Activated effector memory CD4-positive, alpha-beta T cell treated with Interleukin-2 at 50 U/mL for 16 hours (primary cell): ENCODE measurements at places on chromosomes 3 and 15.

DNA sequence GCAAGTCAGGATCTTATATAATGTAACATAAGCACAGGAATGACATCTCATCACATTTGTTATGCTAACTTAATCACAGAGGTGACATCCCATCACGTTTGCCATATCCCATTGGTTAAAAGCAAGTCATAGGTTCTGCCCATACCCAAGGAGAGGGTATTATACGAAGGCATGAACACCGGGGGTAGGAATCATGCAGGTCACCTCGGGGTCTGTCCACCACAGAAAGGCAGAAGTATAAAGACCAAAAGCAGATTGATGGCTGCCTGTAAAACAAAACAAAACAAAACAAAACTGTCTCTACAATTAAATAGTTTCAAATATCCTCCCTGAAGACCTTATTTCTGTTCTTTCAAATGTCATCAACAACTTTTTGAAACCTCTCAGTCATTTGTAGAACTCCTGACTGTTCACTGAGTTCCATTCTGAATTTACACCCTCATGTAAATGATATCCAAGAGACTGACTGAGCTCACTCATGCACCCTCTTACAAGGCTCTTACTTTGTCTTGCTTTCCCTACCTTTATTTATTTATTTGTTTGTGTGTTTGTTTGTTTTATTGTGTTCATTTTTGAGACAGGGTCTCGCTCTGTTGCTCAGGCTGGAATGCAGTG lies 22.7 kb upstream of the ZNF639 start:
- DNase-seq = no peak

GRCh38 chr15:101115393-101115785 lies 136.5 kb downstream of the CHSY1 start:
- DNase-seq = no peak

DNA sequence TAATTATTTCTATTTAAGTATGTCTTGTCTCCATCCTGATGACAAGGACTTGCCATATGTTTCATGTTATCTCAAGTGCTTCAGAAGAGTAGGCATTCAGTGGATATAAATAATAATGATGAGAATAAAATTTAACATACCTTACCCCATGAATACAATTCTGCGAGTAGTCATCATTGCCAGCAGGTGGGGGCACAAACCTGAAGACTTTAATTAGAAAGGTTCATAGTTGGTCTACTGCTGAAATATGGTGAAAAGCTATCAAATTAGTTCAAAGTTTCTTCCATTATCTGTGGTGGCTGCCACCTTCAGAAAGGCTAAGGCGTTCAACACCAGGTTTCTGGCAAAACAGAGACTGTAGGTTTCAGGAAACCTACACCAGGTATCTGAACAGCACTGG lies 100.9 kb downstream of the P3H2 start:
- DNase-seq = no peak

DNA sequence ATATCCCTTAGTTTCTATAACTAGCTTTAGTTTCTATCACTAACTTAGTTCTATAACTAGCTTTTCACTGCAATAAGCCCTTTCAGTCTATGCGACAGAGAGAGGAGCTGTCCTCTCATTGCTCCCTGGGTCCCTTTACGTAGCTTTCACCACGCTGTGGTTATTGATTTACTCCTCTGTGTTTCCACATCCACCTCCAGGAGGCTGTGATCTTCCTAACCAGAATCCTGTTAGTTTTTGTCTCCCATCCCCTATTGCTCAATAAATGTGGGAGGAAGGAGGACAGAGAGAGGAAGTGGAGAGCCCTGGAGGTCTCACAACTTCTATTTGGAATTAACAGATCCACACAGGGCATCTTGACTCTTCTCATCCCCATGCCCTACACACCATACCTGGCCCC lies 1036.1 kb downstream of the MCTP2 start:
- DNase-seq = no peak
